Esophagus mucosa (tissue), 1 donor: ENCODE measurements at places on chromosomes 11 and 22.

- no peak for ATAC-seq
Observed at GRCh38 chr11:120666121-120666639, 154.6 kb downstream of the GRIK4 start.

DNA sequence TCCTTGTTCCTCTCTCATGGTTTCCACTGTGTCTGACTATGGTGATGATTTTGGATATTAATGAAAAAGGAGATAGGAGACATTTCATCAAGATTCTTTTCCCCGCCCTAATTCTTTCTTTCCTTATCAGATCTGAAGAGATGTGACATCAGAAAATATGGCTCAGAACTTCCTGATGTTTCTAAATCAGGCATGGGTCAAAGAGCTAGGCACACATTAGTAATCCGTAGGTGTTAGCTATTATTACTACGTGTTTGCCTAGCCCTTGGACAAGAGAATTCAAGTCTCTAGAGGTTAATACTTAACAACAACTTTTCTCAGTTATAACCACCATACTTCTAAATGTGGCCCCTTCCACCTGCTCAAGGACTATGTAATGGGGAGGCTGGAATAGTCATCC is 5.8 kb downstream of the JOSD1 start:
- peak; percentile 21 for ATAC-seq

DNA sequence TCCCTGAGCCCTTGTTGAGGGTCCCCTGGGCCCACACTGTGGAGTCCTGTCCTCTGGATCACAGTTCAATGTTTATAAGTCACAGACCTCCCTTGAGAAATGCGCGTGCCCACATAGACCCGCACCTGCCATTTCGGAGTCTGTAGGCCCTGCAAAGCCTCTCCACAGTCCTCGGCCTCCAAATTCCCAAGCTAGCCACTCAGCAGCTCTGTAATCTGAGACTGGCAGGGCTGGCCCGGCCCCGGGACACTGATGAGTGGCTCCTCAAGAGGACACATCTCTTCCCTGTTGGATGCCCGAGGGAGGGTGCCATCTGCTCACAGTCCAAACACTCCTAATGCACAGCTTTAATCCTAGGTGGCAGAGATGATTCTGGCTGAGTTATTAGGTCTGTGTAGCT is 39.1 kb downstream of the B3GAT1 start:
- no peak for ATAC-seq

GRCh38 chr22:38187413-38188212 is 6.0 kb upstream of the PLA2G6 start:
- no peak for ATAC-seq

DNA sequence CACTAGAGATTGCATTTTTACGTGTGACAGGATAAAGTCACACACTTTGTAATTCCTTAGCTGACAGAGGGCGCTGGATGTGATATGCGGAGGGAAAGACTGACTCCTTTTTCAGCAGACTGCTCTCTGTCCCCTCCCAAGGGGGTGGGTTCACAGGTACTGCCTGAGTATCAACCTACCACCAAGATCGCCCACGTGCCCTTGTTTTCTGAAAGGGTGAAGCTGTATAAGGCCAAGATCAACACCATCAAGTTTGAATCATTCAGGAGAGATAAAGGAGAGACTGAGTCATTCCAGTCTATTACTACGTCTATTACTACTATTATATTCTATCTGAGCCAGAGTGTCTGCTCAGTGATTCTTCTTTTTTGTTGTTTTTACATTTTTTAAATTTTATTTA is 30.7 kb downstream of the BUD13 start:
- ATAC-seq = no peak
